ENCODE measurements at places on chromosomes 5 and 9. TPM values are rescaled to one million over a fixed set of nuclear protein-coding genes. Genes with fewer than 3 reads are reported as not detected.

DNA sequence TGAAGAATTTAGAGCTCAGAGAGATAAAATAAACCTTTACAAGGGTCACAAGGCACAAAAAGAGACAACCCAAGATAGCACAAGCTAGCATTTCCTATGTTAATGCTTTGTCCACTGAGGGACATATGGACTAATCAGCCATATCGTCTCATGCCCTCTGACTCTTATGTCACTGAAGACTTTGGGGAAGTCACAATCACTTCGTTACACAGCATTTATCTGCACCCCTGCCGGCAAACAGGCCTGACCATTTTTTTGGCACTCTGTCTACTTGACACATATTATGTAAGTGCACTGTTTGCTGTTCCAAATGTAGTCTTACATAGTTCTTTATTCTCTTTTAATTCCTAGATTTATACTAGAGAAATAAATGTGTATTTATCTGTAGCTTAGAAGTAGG is 13.9 kb upstream of the BNC2 start:
- no peaks in the 10 kb centered on the region for H3K27me3 ChIP-seq
- H3K36me3 ChIP-seq, result peaks cover 3% of the 10 kb centered on the region
- no peak overlapping the region for H3K4me3 ChIP-seq
- no peaks in the 10 kb centered on the region for H3K4me1 ChIP-seq
- no peak overlapping the region for H3K27ac ChIP-seq

GRCh38 chr5:140481758-140482157 is 65.7 kb upstream of the EIF4EBP3 start:
- no peaks in the 10 kb centered on the region for H3K4me1 ChIP-seq
- H3K4me3 ChIP-seq, result no peak overlapping the region
- H3K36me3 ChIP-seq, result no peaks in the 10 kb centered on the region
- no peaks in the 10 kb centered on the region for H3K27me3 ChIP-seq
- H3K27ac ChIP-seq, result no peak overlapping the region

GRCh38 chr5:104189909-104190308 is 627.3 kb upstream of the NUDT12 start:
- H3K4me1 ChIP-seq, result no peaks in the 10 kb centered on the region
- peaks cover 10% of the 10 kb centered on the region for H3K36me3 ChIP-seq
- no peaks in the 10 kb centered on the region for H3K27me3 ChIP-seq
- no peak for DNase-seq

DNA sequence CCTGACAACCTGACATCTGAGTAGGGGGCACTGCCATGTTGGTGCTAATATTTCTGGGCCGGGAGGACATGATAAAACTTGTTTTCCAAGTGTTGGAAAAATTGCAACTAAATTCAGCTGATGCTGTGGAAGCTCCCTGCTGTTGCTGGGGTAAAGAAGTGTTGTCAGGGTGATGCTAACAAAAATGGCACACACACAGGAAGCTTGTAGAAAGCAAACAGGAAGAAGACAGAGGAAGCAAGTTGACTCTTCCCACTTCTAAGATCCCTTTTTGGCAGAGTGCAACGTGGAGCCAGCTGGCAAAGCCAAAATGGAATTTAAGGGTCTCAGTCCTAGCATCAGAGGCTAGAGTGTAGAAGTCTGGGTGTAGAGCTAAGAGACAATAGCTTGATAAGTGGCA is 11.3 kb upstream of the RIOK2 start:
- DNase-seq, result no peak
- H3K36me3 ChIP-seq, result peaks cover 3% of the 10 kb centered on the region

GRCh38 chr9:27711241-27711640 is 138.0 kb upstream of the C9orf72 start:
- DNase-seq, result no peak
- H3K4me3 ChIP-seq, result no peak overlapping the region
- peaks cover 11% of the 10 kb centered on the region for H3K4me1 ChIP-seq
- no peak overlapping the region for H3K27ac ChIP-seq
- peaks cover 10% of the 10 kb centered on the region for H3K36me3 ChIP-seq

DNA sequence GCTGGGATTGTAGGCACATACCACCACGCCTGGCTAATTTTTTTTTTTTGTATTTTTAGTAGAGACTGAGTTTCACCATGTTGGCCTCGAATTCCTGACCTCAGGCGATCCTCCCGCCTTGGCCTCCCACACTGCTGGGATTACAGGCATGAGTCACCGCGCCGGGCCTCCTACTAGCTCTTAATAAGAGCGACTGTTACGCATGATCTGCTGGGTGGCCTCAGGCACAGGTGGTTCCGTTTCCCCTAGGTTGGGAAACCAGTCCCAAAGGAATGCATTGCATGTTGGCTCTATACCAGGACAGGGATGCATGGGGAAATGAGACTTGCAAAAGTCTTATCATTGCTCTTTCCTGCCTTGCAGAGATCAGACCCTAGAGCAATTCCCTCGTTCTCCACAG is 184.7 kb upstream of the PPP1R26 start:
- no peak overlapping the region for H3K4me3 ChIP-seq
- DNase-seq, result no peak
- H3K36me3 ChIP-seq, result no peaks in the 10 kb centered on the region
- no peaks in the 10 kb centered on the region for H3K27me3 ChIP-seq
- H3K27ac ChIP-seq, result no peak overlapping the region

GRCh38 chr5:16992006-16992405 is 55.9 kb upstream of the MYO10 start:
- peak overlapping the region; percentile 51 for H3K27ac ChIP-seq
- H3K4me1 ChIP-seq, result peaks cover 56% of the 10 kb centered on the region
- DNase-seq, result no peak
- H3K4me3 ChIP-seq, result peak overlapping the region; percentile 13

- no peaks in the 10 kb centered on the region for H3K27me3 ChIP-seq
- no peak overlapping the region for H3K27ac ChIP-seq
- no peak overlapping the region for H3K4me3 ChIP-seq
- no peaks in the 10 kb centered on the region for H3K36me3 ChIP-seq
- DNase-seq, result no peak
- no peaks in the 10 kb centered on the region for H3K4me1 ChIP-seq
Measured at GRCh38 chr5:59496524-59497134, 396.9 kb downstream of the PDE4D start.

DNA sequence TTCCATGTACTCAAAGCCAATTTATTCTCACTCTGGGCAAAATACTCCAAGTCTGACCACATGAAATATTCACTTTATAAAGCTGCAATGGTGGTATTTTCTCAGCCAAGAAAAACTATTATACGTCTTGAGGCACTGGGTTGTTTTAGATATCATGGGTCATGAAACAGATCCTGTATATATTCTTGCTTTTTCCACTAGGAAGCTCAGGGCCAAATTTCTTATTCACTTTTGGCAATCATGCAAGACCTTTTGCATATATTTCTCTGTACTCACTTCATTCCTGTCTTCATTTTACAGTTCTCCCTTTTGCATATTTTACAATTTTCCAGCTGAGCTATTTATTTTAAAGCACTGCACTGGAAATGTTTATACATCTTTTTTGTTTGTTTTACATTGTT is 49.8 kb downstream of the GABBR2 start:
- H3K4me3 ChIP-seq, result no peak overlapping the region
- H3K27ac ChIP-seq, result no peak overlapping the region
- H3K4me1 ChIP-seq, result no peaks in the 10 kb centered on the region
- no peaks in the 10 kb centered on the region for H3K36me3 ChIP-seq
- no peak for DNase-seq

DNA sequence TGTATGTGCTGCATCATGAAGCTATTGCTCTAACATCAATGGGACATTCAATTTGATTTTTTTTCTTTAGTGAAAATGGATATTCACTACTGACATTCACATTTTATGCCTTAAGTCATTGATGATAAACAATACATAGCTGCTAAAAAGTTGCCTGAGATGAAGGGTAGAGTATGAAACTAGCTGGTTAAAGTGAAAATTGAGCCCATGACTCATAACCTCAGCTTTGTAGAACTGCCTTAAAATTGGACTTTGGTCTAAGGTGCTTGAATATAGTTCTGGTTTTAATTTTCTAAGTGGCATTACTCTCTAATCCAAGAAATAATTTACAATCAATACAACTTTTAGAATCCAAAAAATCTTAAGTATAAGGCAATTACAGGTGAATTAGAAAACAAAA is 740.4 kb upstream of the RIOK2 start:
- H3K4me1 ChIP-seq, result peaks cover 6% of the 10 kb centered on the region
- H3K36me3 ChIP-seq, result no peaks in the 10 kb centered on the region
- H3K4me3 ChIP-seq, result no peak overlapping the region
- no peak overlapping the region for H3K27ac ChIP-seq
- no peak for DNase-seq

GRCh38 chr5:176732736-176733405 is 77.5 kb upstream of the UNC5A start:
- H3K4me3 ChIP-seq, result no peak overlapping the region
- peaks cover 9% of the 10 kb centered on the region for H3K4me1 ChIP-seq
- H3K36me3 ChIP-seq, result no peaks in the 10 kb centered on the region
- peaks cover 28% of the 10 kb centered on the region for H3K27me3 ChIP-seq
- DNase-seq, result no peak

GRCh38 chr5:100600298-100600994 is 65.3 kb downstream of the FAM174A start:
- no peaks in the 10 kb centered on the region for H3K36me3 ChIP-seq
- H3K27me3 ChIP-seq, result no peaks in the 10 kb centered on the region
- H3K4me1 ChIP-seq, result no peaks in the 10 kb centered on the region

GRCh38 chr5:80204808-80205614 is 50.8 kb downstream of the SERINC5 start:
- H3K4me3 ChIP-seq, result no peak overlapping the region
- H3K27me3 ChIP-seq, result no peaks in the 10 kb centered on the region
- peak overlapping the region; percentile 83 for H3K27ac ChIP-seq
- H3K4me1 ChIP-seq, result peaks cover 31% of the 10 kb centered on the region
- no peaks in the 10 kb centered on the region for H3K36me3 ChIP-seq

DNA sequence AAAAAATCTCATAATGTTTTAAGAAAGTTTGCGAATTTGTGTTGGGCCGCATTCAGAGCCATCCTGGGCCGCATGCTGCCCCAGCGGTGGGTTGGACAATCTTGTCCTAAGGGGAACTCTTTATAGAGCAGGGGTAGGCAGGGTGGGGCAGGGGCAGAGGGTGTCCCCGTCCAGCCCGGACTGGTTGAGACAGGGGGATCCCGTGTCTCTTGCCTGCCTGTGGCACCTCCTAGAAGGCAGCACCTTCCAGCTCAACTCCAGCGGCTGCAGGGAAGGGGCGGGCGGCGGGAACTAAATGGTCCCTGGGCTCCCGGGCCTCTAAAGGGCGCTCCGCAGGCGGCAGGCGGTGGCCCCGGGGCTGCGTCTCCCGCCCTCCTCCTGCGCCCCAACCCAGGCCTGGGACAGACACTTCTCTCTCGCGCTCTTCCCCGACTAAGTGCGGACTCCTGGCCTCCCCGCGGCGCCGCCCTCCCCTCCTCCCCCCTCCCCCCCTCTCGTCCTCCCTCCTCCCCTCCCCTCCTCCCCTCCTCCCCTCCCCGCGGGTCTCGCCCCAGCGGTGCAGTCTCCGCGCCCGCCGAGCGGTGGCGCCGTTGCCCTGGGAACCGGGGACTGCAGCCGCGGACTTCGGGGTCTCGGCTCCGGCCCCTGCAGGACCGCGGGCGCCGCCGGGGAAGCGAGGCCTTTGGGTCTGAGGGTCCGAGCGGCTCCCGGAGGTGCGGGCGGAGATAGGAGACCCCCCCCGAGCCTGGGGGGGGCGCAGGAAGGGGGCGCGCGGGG is 132.6 kb downstream of the MRPL36 start:
- peaks cover 22% of the 10 kb centered on the region for H3K4me1 ChIP-seq
- peak overlapping the region; percentile 81 for H3K4me3 ChIP-seq
- no peaks in the 10 kb centered on the region for H3K36me3 ChIP-seq

DNA sequence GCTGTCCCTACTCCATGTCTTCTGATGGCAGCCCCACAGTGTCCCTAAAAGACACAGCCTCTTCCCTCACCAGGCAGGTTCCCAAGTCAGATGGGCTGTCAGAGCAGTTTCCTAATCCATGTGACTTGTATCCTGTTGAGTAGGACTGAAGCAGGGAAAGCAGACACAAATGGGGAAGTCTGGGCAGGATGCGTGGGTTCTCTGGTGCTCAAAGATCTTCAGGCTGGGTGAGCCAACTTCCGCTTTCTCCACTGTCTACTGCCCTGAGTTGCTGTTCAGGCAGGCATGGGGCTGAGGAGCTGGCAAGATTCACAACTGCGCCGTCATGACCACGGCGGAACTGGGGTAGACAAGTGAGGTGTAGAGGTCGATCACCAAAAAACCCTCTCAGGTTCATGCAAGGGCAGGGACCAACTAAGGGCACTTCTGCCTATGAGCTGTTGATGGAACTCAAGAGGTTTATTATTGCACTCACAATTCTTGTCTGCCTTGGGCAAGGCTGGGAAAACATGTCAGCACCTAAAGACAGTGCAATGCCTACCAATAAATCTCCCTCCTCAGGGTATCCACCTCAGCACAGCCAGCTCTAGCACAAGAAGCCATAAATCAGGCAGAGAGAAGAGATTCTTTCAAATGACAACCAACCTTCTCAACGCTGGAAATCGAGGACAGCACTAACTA is 83.4 kb downstream of the RAPGEF1 start:
- no peaks in the 10 kb centered on the region for H3K27me3 ChIP-seq
- DNase-seq, result no peak
- peaks cover 18% of the 10 kb centered on the region for H3K4me1 ChIP-seq
- H3K36me3 ChIP-seq, result no peaks in the 10 kb centered on the region

GRCh38 chr5:102799017-102799416 is 43.9 kb downstream of the PAM start:
- no peak overlapping the region for H3K4me3 ChIP-seq
- no peak overlapping the region for H3K27ac ChIP-seq
- H3K27me3 ChIP-seq, result no peaks in the 10 kb centered on the region
- peaks cover 36% of the 10 kb centered on the region for H3K4me1 ChIP-seq
- no peak for DNase-seq
- peaks cover 2% of the 10 kb centered on the region for H3K36me3 ChIP-seq

DNA sequence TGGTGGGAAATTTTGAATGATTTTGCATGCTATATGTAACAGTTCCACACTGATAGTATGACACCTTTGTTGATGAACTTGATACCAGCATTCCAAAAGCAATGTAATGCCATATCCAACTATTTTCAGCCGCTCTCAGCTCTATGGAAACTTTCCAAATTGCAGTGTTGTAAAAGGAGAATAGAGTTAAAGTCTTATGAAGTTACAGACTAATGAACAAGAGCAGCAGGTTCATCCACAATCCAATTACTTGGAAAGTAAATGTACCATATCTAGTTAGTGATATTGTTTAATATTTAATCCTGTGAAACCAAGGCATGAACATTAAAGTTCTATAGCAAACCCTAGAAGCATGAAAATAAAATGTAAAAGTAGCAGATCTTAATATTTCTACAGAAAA is 418.2 kb downstream of the TUSC1 start:
- H3K27me3 ChIP-seq, result no peaks in the 10 kb centered on the region
- no peaks in the 10 kb centered on the region for H3K4me1 ChIP-seq
- no peak overlapping the region for H3K4me3 ChIP-seq
- DNase-seq, result no peak
- no peaks in the 10 kb centered on the region for H3K36me3 ChIP-seq
- no peak overlapping the region for H3K27ac ChIP-seq

The DOLPP1 gene
- 43.9 TPM for total RNA-seq

The TCF7 gene
- total RNA-seq, result 18.0 TPM

The CDX1 gene
- not detected for total RNA-seq

The IRX2 gene
- total RNA-seq, result 42.5 TPM

The ENTR1 gene
- total RNA-seq, result 84.1 TPM

The IFNA2 gene
- not detected for total RNA-seq

The DPYSL3 gene
- 102 TPM for total RNA-seq
